ENCODE measurements at places on chromosomes 12 and 14.

GRCh38 chr12:6724409-6724797 is 557 bp downstream of the COPS7A start:
- DNase-seq: no peak

- peak; percentile 61 for DNase-seq
Observed at GRCh38 chr12:70609739-70610491, 27.3 kb downstream of the PTPRB start.

DNA sequence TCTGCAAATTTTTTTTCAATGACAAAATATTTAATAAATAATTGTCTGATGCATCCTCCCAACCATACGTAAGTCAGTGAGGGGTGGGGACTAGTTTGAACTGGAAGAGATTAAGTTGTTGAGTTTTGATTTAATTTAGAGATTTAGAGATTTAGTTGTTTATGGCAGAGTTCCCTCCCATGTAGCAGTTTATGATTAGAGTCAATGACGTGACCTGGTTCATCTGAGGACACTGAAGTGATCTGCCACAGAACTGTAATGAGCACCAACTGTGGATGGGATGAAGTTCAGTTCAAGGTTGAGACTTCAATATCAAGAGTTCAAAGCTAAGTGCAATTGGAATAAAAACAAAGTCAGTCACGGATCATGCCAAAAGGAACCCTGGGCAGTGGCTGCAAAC is 609.3 kb downstream of the NOVA1 start:
- no peak for DNase-seq

DNA sequence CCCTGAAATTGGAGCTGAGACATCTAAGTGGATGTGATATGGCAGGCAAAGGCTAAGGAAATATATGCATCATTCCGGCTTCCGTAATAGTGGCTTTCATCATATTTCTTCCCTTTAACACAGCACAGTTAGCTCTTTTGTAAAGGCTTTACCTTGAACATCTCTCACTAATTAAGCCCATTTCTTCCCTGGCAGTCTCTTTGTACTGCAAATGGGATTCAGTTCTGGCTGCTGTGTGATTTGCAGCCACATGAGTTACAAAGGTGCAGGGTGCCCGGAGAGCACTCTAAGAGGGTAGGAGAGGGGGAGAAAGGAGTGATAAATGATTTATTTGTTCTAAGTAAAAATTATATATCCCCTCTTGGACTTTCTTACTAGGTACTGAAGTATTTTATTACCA is 232.1 kb upstream of the CCDC196 start:
- no peak for DNase-seq

GRCh38 chr12:101939306-101939705 is 61.9 kb downstream of the DRAM1 start:
- no peak for DNase-seq

Measured in left ventricle myocardium inferior (tissue), 1 donor.